ENCODE measurements at places on chromosomes 1 and 21.
A peak's percentile ranks its signal among the peaks of the same experiment; 100 is the strongest.

GRCh38 chr1:231068762-231069161 lies 28.7 kb upstream of the FAM89A start:
- no peak overlapping the region for H3K27ac ChIP-seq
- DNase-seq = no peak

DNA sequence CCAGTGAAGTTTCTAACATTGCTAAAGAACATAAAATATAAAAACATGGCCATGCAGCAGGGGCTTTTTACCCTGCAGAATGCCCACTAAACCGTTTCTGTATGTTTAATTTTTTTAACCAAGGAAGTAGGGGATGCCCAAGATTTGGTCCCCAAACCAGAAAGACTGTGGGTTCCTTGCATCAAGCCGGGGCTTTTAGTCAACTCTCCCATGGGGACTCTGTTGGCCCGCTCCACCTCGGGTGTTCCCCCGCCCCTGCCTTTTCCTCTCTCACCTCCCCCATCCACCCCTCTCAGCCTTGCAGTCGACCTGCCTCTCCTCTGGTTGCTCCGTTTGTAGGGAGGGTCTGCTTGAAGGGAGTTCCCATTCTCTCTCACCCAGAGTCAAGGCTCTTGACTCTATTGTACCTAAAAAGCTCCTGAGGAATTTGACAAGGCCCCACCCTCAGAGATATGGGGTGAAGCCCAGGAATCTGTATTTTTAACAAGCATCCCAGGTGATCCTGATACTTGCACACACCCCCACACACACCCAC lies 117.5 kb downstream of the TOMM20 start:
- no peaks in the 10 kb centered on the region for H3K36me3 ChIP-seq
- H3K4me1 ChIP-seq = peaks cover 24% of the 10 kb centered on the region
- no peak overlapping the region for H3K4me3 ChIP-seq
- peak overlapping the region; percentile 96 for H3K27ac ChIP-seq

DNA sequence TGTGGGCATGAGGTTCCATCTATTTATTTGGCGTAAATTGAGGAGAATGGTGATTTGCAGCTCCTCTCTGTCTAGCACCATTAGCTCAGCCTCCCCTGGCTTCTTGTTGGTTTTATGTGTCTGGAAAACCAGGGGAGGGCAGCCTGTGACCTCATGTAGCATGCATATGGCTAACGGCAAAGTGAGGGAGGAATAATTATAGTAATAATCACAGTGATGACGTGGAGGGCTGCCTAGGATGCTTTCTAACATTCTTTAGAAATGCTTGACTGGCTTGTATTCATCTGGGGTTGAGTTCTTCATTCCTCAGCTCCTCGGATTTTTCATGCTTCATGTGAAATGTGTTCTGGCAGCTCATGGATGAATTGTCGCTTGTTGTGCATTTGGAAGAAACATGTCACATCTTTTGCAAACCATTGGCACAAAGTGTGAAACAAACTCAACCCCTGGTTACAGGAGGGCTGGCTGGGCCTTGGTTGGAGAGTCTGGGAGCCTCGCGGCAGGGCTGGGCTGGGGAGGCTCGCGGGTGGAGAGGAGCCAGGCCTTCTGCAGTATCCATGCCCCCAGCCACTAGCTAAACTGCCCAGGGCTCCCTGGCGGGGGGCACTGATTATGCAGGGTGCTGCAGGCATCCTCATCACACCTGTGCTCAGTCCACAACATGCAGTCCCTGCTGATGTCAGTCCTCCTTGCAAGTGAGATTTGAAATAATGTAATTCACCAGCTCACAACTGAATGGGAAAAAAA lies 149.6 kb downstream of the DISC1 start:
- H3K4me1 ChIP-seq = peaks cover 3% of the 10 kb centered on the region
- DNase-seq = no peak
- no peaks in the 10 kb centered on the region for H3K27me3 ChIP-seq

DNA sequence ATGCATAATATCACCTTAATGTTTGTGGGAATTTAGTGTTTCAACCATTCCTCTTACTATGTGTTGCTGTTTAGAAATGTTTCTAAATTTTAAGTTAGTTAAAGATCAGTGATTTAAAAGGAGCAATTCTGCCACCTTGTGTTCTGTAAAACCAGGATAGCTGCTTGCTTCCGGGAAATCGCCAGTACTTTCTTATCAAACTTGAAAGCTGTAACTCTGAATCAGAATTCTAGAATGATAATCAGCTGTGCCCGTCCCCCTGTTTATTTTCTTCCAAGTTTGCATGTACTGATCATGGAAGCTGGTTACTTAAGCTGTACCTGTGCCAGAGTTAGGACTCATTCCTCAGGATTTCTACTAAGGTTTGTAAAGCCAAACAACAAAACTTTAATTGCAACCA lies 656.4 kb downstream of the LTN1 start:
- no peaks in the 10 kb centered on the region for H3K27me3 ChIP-seq
- H3K4me1 ChIP-seq = no peaks in the 10 kb centered on the region
- DNase-seq = no peak

- no peak overlapping the region for H3K4me3 ChIP-seq
- H3K36me3 ChIP-seq = no peaks in the 10 kb centered on the region
- DNase-seq = no peak
- no peak overlapping the region for H3K27ac ChIP-seq
- H3K27me3 ChIP-seq = no peaks in the 10 kb centered on the region
Measured at GRCh38 chr21:33840771-33841170, 74.8 kb downstream of the ATP5PO start.

Data from keratinocyte (primary cell).